ENCODE measurements at places on chromosomes 4 and X.

DNA sequence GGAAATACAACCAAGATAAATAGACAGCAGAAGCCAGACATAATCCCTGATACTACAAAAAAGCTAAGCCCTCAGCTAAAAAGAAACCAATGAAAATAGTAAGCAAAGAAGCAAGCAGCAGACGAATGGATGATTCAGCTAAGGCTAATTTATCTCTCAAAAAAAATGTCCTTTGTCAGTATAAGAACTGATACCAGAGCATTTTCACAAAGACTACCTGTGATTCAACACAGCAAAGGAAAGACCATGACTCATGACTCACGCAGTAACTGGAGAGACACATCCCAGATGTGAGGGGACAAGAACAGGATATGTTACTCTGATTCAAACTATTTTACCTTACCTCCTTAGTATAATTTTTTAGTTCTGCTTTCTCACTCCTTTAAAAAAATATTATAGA lies 22.7 kb upstream of the TMPRSS11F start:
- peak; percentile 81 for DNase-seq

GRCh38 chr4:16154451-16154850 lies 70.6 kb upstream of the PROM1 start:
- DNase-seq, result no peak

- DNase-seq, result peak; percentile 15
Observed at GRCh38 chrX:139815771-139816170, 107.8 kb upstream of the MCF2 start.

DNA sequence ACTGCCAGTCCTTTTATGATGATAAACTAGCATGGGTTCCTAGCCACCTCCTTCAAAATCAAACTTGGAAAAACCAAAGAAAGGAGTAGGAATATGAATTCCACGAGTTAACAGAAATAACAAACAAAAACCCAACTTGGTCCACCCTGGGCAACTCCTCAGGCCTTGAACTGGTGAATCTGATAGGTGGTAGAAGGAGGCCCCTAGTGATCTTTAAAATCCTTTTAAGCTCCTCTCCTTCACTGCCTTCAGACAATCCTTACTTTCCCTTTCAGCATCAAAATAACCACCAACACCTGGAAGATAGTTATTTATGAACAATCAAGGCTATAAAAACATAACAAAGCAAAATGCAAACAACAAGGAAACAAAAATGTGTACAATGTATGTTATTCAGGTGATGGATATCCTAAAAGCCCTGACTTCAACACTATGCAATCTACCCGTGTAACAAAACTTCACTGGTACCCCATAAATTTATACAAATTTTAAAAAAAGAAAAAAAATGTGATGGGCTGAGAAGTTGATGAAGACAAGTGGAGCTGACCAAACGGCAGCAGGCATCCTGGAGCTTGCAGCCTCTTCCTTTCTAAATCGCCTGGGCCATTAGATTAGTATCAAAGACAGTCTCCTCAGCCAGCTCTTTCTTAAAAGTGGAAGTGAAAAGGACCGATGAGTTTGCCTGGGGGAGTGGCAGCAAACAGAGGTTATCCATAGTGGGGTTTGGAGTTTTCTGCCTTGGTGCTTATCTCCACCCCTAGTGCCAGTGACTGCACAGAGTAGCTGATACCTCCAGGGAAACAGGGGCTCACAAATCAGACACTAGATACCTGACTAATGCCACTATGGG lies 179.6 kb downstream of the TMA16 start:
- no peak for DNase-seq

DNA sequence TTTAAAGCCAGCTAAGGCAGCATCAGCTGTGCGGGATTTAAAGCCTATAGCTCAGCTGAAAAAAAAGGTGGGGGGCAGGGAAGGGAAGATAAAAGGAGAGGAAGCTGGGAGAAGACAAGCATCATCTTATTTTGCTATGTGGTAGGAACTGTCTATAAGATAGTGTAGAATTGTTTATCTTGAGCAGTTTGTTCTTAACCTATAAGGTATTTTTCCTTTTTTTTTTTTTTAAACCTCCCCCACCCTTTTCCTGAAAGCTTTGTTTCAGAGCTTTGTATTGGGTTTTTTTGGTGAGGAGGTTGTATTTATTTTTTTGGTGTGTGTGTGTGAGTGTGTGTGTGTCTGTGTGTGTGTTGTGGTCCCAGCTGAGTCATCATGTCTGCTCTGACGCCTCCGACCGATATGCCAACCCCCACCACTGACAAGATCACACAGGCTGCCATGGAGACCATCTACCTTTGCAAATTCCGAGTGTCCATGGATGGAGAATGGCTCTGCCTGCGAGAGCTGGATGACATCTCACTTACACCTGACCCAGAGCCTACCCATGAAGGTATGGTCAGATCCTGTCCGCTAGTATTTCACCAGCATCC lies 531 bp downstream of the RUFY3 start:
- peak; percentile 86 for DNase-seq

GRCh38 chr4:81392164-81392563 lies 79.5 kb downstream of the RASGEF1B start:
- no peak for DNase-seq

- peak; percentile 98 for DNase-seq
Observed at GRCh38 chr4:138897811-138898226, 117.8 kb upstream of the NOCT start.

DNA sequence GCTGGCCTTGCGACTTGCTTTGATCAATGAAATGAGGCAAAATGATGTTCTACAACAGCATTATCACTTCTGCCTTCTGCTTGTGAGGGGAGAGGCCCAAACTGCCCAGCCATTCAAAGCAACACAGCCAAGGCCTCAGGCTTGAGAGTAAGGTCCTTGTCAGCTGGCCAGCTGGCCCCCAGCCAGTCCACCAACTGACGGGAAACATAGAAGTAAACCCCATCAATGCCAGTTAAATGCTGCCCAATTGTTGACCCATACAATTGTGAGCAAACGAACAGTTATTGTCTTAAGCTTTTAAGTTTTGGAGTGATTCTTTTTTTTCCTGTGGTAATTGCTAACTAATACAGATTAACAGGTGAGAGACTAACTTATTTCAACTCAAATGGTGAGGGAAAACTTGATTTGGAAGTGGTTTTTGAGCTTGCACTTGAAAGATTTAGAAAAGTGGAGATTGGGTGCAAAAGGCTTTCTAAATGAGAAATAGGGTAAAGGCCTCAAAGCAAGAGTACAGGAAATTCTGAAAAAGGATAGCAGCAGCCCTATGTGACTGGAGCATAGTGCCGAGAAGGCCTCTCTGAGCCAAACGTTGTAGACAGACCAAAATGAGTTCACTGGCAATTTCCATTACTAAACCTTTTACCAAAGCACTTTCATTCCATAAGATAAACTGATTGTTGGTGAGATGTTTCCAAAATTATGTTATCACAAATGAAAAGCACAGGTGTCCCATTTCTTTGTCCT lies 66.9 kb downstream of the ARHGEF38 start:
- peak; percentile 9 for DNase-seq

GRCh38 chr4:155738548-155738947 lies 20.3 kb upstream of the GUCY1B1 start:
- DNase-seq, result peak; percentile 53

- DNase-seq, result no peak
Observed at GRCh38 chrX:47224266-47224895, 5.9 kb downstream of the CDK16 start.

DNA sequence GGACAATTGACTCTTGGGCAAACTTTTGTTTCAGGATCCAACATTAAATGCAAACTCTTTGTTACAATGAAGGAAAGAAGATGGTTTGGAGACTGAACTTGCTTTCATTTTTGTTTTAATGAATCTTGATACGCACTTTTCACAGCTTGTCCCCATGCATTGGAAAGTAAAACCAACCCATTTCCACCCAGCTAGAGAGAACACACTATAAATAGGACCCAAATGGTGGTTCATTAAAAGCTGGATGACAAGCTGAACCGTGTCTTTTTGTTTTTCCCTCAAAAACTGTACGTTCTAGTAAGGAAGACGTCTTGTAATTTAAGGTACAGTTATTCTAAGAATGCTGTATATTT lies 95.3 kb upstream of the EGFL6 start:
- DNase-seq, result no peak

DNA sequence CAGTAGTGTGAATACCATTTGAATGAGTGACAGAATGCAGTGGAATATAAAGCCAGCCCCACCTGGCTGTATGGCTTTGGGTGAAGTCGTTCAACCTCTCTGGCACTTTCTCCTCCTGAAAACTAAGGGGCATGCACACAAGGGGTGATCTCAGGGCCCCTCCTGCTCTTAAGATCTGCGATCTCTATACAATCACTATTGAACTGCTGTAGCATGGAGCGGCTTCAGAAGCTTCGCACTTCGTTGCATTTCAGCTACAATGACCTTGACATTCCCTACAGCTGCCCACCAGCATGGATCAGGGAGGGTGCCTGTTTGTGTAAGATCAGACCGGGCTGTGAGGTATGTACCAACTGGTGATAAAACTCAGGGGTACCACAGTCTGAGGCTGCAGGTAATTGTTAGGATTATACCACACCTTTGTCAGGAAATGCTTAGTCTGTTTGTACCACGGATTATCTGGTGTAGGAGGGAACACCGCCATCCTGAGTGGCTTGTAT lies 85.2 kb downstream of the AASDH start:
- DNase-seq, result no peak

DNA sequence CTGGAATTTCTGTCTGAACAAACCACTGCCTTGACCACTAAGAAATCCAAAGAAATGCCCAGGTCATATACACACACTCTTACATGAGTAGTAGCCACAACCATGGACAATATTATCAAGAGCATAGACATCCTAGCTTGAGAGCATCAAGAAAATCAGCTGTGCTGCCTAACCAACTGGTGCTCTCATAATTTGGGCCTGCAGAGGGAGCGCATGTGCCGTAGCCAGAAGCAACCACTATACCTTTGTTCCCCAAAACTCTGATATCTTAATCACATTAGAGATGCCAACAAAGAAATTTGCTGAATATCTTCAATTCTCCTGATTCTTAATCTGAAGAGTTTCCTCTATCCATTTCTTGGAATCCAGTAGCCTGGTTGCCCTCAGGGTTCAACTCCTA lies 163.6 kb downstream of the ZNF674 start:
- DNase-seq, result peak; percentile 4

- no peak for DNase-seq
Observed at GRCh38 chr4:39048311-39048710, 13.7 kb upstream of the KLHL5 start.

GRCh38 chr4:134540588-134540987 lies 339.0 kb upstream of the PABPC4L start:
- no peak for DNase-seq

GRCh38 chr4:172683021-172683420 lies 485.6 kb upstream of the GALNT7 start:
- DNase-seq, result peak; percentile 33

GRCh38 chr4:10253765-10254164 lies 137.2 kb upstream of the WDR1 start:
- DNase-seq, result no peak

- no peak for DNase-seq
Observed at GRCh38 chr4:94202769-94203168, 4.9 kb upstream of the SMARCAD1 start.

DNA sequence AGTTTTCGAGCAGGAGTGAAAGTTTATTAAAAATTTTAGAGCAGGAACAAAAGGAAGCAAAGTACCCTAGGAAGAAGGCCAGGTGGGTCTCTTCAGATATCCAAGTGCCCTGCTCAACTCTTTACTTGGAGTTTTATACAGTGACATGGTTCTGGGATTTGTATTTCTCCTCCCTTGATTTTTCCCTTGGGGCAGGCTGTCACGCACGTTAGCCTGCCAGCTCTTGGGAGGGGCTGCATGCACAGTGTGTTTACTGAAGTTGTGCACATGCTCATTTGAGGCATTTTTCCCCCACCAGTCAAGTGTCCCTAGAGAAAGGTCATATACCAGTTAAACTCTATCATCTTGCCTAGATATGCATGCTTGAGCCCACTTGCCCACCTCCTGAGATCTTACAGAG lies 102.5 kb upstream of the GABRA2 start:
- DNase-seq, result no peak

DNA sequence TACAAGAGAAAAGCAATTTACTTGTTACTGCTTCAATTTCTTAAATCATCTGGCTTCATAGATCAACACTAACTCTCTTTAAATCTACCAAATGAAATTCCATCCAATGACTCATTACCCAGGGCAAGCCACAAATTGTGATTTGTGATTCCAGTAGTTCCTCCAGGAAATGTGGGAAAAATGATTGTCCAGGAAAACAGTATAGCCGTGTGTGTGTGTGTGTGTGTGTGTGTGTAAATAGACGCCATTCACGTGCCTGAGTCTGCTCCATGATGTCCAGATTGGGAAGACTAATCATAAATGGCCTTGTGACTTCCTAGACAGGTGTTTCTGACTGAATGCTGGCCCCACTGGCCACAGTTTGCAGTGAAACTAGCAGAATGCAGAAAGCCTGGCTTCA lies 121.3 kb downstream of the HS6ST2 start:
- DNase-seq, result peak; percentile 85

- no peak for DNase-seq
Observed at GRCh38 chr4:99651811-99652485, 5.7 kb downstream of the C4orf54 start.

DNA sequence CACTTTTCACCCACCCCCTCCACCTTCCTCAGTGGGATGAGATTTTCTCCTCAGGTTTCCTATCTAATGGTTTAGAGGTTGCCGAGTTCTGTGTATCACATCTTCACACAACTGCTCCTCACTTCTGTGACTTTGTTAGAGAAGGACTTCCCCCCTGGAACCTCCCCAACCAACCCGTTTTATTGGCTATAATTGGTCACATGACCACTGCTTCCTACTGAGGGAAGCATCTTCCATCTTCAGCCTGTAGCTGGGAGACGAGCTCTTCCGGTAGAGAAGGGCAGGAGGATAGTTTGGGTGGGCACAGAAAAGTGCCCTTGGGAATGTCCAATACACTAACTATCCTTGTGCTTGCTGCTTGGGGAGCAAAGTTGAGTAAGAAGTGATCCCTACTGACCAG lies 90.5 kb downstream of the STK32B start:
- no peak for DNase-seq

GRCh38 chr4:173345648-173346047 lies 11.5 kb upstream of the HMGB2 start:
- DNase-seq, result no peak

GRCh38 chr4:54230484-54231418 lies 1.7 kb downstream of the PDGFRA start:
- DNase-seq, result peak; percentile 62

DNA sequence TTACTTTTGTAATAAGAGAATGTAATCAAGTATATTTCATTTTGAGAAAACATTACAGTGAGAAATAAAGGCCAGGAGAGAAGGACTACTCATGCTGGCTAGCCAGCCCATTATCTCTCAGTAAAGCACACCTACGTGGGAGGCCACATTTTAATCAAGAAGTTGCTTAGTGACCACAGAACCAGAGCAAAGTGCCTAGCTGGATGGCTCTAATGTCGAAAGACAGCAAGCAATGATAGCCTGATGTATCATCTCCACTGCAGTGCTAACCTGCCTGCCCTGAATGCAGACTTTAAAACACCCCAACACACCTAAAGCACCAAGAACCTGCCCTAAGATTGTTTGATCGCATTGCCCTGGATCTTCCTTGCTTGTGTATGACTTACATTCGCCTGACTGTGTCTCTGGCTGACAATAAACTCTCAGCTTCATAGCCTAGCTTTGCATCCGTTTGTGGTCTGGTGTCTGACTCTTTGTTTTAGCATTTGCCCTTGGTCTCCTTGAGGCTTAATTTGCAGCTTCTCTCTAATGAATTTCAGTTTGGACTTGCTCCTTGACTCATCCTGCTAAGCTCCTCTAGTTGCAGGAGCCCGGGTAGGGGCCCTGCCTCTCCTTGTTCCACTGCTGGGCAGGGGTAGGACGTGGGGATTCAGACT lies 31.4 kb upstream of the SOWAHD start:
- no peak for DNase-seq

GRCh38 chr4:3342182-3342854 lies 49.5 kb downstream of the RGS12 start:
- DNase-seq, result peak; percentile 73

GRCh38 chr4:159015841-159016240 lies 87.0 kb upstream of the RAPGEF2 start:
- no peak for DNase-seq

All from astrocyte (in vitro differentiated cells and primary cell).